Caki2 (cell line): ENCODE measurements at places on chromosomes 7 and 10. TPM values are rescaled to one million over a fixed set of nuclear protein-coding genes. Genes with fewer than 3 reads are reported as not detected.

The CYP2C18 gene
- not detected in 2 replicates for total RNA-seq

The GPR15LG gene
- total RNA-seq: not detected in 2 replicates

The NAT16 gene
- total RNA-seq: not detected in 2 replicates

The FZD1 gene
- total RNA-seq: 5.2 and 5.6 TPM in 2 replicates

The PTPRE gene
- 2.8 and 16.7 TPM in 2 replicates for total RNA-seq

The PDK4 gene
- 0.41 and 1.9 TPM in 2 replicates for total RNA-seq

The IDI1 gene
- total RNA-seq: 105 and 123 TPM in 2 replicates
